GM03348 (cell line): ENCODE measurements at places on chromosomes 7 and 10.

- peak; percentile 8 for DNase-seq
Observed at GRCh38 chr7:35781200-35781701, 19.6 kb upstream of the SEPTIN7 start.

GRCh38 chr10:60427148-60427547, 37.5 kb upstream of the ANK3 start:
- DNase-seq, result no peak

DNA sequence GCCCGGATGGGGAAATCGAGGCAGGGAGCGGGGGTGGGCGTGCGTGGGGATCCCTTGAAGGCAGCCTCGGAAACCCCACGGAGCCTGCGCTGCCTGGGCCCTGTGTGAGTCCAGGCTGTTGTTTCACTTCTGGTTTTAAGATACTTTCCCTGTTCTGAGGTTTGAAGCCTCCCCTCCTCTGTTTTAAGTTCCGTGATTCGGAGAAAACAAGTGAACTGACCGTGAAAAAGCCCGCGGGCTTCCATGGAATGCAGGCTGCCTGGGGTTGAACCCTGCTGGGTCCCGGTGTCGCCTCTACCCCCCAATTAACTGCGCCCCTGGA, 401 bp downstream of the LRRC27 start:
- DNase-seq, result no peak

GRCh38 chr7:22296916-22297315, 60.0 kb downstream of the RAPGEF5 start:
- DNase-seq, result no peak

GRCh38 chr10:120493411-120494312, 36.6 kb downstream of the PLPP4 start:
- DNase-seq, result no peak
